ENCODE measurements at places on chromosomes 12 and 14.
A peak's percentile ranks its signal among the peaks of the same experiment; 100 is the strongest.

DNA sequence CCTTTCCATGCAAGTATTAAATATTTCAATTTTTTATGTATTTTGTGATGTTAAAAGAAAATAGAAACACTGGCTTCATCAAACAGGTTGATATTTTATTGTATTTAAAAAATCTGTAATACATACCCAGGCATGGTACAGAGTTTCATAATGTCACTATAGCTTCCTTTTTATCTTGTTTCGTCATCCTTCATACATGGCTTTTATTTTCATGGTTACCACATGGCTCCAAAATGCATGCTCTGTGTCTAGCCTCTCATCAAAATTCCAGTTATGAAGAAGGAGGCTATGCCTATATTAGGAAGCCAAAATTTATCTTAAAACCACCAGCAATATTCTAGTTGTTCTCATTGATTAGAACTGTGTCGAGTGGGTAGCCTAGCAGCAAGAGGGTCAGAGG is 464.8 kb downstream of the BTG1 start:
- DNase-seq, result no peak

- no peak for DNase-seq
These were observed 34.7 kb downstream of the TBK1 start for GRCh38 chr12:64486657-64487056.

GRCh38 chr14:98341211-98341610 is 930.8 kb downstream of the BCL11B start:
- DNase-seq, result no peak

GRCh38 chr12:126067626-126068329 is 1002.5 kb downstream of the AACS start:
- no peak for DNase-seq

GRCh38 chr12:113838896-113839295 is 127.2 kb downstream of the RBM19 start:
- no peak for DNase-seq

DNA sequence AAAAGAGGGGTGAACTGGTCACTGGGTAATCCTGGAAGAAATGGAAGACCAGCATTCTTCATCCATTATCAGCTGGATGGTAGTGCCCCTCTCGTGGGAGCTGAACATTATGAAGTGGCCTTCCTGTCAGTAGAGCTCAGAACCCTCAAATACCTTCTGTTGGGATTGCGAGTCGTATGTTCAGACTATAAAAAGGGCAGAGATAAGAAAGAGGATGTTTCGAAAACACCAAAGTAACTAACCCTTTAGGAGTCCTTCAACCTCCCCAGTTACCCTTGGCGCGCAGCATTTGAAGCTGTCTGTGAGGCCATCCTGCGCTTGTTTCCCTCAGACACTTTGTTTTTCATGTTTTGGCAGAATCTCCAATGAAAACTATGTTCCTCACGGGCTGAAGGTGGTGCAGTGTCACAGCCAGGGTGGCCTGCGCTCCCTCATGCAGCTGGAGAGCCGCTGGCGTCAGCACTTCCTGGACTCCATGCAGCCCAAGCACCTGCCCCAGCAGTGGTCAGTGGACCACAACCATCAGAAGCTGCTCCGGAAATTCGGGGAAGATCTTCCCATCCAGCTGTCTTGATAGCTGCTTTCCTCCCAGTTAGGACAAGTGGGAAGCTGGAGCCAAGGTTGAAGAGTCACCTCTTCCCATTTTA is 19.3 kb upstream of the GALNT16 start:
- no peak for DNase-seq

GRCh38 chr14:70754991-70755390 is 54.3 kb downstream of the MAP3K9 start:
- no peak for DNase-seq

DNA sequence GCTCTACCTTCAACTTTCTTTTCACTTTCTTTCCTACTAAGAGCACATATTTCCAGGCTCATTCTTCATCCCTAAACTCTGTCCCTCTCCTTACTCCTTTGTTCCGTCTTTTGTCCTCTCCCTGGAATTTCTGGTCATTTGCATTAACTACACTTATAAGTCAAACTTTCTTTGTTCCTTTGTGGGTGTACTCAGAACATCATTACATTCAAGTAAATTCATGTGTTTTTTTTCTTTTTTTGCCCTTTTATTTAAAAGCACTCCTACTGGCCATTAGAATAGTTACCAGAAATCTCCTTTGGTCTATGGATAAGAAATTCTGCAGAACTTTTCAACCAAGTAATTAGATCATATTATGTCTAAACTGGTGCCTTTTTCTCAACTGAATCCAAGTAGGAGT is 802.6 kb downstream of the DIO2 start:
- no peak for DNase-seq

DNA sequence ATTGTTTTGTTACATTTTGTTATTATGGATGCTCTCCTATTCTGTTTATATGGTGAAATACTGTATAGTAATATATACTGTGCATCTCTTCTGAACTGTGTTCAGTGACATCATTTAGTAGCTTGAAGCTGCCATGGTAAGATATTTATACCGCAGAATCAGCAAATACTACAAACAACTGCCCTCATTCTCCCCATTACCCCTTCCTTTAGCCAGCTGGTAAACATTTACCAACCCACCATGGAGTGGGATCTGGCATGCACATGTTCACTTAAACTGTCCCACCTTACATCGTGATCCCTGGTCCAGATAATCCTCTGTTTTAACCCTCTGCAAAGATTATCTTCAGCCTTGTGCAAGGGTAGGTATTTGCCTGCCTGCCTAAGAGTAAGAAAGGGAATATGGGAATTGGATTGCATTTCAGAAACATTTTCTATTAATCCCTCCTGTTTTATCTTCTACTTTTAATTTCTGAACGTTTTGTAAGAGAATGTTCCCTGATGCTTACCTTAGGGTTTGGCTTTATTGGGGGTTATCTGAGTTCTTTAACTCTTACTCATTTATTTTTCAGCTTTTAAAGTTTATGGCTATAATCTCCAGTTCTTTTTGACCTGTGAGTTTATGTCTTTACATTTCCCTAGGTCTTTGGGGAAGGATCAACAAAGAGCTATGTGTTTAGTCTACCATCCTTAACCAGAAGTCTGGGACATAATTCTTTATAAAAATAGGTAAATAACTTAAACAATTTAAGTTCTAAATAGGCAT is 46.5 kb downstream of the FBXO34 start:
- no peak for DNase-seq

DNA sequence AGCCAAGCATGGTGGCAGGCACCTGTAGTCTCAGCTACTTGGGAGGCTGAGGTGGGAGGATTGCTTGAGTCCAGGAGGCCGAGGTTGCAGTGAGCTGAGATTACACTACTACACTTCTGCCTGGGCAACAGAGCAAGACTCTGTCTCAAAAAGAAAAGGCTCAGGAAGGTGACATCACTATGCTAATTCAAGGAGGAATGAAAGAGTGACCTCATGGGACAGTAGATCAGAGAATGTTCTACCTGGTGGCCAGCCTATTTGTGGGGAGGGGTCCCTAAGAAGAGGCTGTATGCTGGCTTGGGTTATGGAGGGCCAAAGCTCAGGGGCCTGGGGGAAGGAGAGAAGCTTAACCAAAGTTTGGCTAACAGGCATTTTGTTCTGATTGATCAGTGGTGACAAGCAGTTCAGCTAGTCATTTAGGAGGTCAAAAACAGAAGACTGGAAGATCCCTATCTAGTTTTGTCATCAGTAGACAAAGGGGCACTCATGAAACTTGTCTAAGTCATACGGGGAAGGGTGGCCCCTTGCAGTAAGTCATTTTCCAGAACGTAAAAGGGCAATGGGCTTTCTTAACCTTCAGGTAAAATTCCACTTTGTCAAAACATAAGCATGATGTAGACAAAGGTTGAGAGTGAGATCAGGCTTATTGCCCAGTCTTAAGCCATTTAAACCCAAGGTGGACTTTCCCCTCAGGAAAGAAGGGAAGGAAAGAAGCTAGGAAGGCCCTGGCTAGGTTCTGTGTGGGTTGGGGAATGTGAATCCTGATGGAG is 60.8 kb upstream of the EEA1 start:
- no peak for DNase-seq

GRCh38 chr14:74865156-74865555 is 10.8 kb downstream of the PROX2 start:
- no peak for DNase-seq

DNA sequence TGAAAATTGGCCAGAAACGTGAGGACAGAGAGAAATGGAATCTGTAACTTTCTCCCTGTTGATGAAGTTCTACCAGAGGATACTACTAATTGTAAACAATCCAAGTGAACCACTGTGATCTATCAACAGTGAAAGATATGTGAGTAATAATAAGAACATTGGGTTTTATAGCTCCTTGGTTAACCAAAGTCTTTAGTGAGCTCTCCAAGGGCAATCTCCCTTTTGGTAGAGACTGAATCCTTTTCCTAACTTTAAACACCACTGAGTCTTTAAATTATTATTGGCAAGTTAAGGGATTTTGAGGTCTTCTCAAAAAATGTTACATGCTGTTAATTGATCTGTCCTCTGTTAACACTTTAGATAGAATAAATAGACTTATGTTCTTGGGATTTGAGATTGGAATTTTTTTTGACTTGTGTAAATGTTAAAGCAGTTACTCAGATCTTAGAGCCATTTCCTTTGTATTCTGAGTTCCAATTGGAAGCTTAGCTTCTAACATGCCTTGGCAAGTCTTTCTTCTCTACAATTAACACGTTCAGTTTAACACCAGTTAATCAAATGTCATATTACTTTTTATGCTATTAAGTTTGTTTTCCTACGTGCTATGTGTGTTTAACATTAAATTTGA is 338.2 kb upstream of the DDHD1 start:
- DNase-seq, result no peak

GRCh38 chr12:11882301-11883019 is 188.3 kb upstream of the BCL2L14 start:
- DNase-seq, result no peak

DNA sequence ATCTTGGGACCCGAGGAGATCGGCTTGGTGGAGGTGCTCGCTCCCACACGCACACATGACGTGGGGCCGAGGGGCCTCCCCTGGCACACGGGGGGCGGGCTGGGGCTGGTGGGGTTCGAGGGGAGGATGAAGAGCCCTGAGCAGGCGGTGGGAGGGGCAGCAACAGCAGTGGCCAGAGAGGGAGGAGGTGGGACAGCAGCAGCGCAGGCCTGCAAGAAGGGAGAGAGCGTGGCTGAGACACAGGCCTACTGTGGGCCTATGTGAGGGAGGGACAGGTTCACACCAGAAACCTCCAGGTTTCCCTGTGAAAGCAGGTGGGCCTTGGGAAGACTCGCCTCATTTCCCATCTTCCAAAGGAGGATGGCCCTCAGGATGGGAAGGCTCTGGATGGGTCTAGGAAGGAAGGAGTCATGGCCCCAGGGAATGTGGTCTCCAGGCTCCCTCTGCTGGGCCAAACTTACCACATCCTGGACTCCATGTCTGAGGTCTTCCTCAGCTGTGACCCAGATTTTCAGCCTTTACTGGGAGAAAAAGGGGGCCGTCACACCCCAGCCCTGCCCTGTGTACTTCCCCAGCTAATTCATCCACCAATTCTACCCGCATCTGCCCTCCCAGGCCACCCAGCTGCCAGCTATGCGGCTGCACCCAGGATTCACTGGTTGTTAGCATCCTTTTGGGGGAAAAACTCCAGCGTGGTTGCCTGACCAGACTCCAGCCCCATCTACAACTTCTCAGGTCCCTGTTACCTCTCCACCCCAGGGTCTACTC is 2.8 kb downstream of the PIANP start:
- DNase-seq, result no peak

- DNase-seq, result no peak
These were observed 4.9 kb upstream of the NOP2 start for GRCh38 chr12:6573001-6573400.

GRCh38 chr14:103380719-103381377 is 4.4 kb upstream of the MARK3 start:
- no peak for DNase-seq

DNA sequence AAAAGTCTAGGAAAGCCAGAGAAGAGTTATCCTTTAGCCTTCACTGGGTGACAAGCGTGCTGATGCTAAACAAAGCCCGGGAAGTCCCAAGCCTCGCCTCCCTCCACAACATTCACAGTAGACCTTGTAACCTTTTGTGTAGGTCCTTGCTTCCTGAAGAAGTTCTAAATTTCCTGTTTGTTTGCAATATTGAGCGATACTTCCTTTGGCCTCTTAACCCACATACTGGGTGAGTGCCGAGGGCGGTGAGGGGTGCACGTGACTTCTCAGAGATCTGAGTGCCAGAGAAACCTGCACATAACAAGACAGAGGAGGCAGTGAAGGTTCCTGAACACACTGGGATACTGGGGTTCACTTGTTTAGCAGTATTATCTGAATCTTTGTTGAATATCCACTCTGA is 134.3 kb downstream of the PLXNC1 start:
- peak; percentile 39 for DNase-seq

GRCh38 chr12:8948701-8949341 is 624 bp downstream of the M6PR start:
- no peak for DNase-seq

GRCh38 chr14:64137657-64138290 is 156.4 kb downstream of the ESR2 start:
- no peak for DNase-seq

- no peak for DNase-seq
These were observed 4.0 kb downstream of the P2RX2 start for GRCh38 chr12:132622437-132623071.

DNA sequence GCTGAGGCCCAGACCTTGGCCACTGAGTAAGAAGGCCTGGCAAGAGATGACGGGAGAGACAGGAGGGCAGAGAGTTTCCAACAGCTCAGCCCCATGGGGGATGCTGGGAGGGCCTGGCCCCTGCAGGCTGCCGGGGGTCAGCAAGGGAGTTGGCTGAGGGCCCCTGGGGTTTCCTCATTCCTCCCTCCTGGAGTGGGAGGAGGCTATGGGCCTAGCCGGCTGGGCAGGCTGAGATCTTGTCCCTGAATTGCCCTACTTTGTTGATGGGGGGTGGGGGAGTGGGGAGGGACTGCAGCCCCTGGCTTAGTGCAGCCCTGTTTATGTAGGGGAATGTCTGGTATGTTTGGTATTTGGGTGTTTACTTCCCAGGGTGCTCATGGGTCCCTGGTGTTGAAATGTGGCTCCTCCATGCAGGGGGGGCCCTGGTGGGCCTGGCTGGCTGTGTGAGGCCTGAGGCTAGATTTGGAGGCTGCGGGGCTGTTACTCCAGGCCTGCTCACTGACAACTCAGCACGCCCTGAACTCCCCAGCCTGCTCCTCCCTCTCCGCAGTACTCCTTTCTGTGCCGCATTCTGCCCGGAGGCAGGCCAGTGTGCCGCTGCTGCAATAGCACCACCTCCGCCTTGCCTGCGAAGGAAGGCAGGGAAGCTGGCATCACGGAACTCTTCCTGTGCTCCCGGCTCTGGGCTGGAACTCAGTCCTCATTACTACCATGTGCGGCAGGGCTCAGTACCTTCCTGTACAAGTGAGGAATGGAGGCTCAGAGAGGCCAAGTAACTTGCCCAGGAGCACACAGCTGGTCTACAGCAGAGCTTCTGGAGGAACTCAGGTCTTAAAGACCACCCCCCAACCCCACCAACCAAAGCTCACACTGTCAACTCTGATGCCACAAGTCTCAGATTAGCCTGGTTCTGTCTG is 25.3 kb downstream of the JDP2 start:
- DNase-seq, result no peak

GRCh38 chr12:62603061-62603810 is 136.6 kb downstream of the MON2 start:
- peak; percentile 73 for DNase-seq

Measured in T-helper 9 cell (primary cell).